ENCODE measurements at places on chromosomes 6 and 20.

GRCh38 chr6:32117461-32117860, 8.3 kb upstream of the TNXB start:
- no peak for DNase-seq

- DNase-seq: no peak
These were observed 156.4 kb upstream of the CARMIL1 start for GRCh38 chr6:25122622-25123237.

GRCh38 chr6:82260997-82261732, 13.6 kb upstream of the IBTK start:
- DNase-seq: no peak

GRCh38 chr6:112800916-112801315, 453.8 kb downstream of the RFPL4B start:
- DNase-seq: no peak

GRCh38 chr20:17227669-17228623, 1.1 kb downstream of the PCSK2 start:
- DNase-seq: no peak

GRCh38 chr20:63567386-63568169, 6.5 kb downstream of the HELZ2 start:
- peak; percentile 63 for DNase-seq

DNA sequence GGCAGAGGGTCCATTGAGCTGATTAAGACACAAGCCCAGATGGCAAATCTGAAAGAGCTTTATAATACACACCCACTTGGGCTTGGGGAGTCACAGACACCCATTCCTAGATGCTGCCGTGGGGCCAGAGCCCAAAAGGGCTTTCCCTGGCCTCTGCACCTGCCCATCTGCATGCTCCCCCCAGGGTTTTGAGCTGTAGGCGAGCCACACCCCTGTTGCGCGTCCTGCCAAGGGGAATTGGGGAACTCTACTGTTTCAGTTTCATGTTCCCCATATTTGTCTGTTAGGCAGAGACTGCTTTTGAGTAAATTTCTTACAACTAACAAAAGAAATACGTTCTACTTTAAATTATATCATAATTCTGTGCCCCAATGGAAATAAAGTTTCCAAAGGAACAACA, 52.9 kb upstream of the FNDC1 start:
- DNase-seq: no peak

- peak; percentile 34 for DNase-seq
These were observed 259.0 kb downstream of the FOXC1 start for GRCh38 chr6:1868561-1869261.

DNA sequence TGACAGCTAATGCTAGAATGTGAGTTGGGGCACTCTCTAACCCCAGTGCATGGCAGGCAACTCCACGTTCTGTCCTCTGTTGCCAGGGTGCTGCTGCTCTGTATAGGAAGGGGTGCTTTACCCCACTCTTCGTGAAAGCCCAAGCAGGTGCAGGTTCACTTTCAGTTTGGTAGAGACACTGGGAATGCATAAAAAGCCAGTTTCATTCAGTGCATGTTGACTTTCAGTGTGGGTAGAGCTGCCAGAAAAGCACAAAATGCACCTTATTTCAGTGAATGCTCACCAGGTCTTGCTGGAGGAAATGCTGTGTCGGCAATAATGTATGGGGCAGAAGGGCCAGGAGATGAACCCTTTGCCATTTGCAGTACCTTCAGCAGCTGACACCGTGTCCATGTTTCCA, 62.1 kb upstream of the ADGRB3 start:
- DNase-seq: no peak

DNA sequence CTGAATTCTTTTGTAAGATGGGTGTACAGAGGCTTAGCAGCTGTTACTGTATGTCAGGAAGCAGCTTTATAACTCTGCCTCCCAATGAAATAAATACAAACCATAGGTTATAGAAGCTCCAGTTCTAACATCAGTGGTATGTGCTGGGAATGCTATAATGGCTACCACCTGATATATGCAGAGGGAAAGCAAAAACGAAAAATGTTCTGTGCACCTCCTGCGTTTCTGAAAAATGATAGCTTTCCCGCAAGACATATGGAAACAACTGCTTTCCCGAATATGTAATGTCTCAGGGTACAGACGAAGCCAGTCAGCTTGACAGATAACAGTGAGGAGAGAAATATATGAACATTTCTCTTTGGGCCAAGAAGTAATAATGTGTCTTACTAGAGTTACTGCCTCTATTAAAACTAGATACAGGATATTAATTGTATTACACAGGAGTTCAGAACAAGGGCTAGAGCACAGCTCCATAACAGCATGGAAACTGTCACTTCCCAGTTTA, 517.0 kb upstream of the NRSN1 start:
- DNase-seq: no peak

DNA sequence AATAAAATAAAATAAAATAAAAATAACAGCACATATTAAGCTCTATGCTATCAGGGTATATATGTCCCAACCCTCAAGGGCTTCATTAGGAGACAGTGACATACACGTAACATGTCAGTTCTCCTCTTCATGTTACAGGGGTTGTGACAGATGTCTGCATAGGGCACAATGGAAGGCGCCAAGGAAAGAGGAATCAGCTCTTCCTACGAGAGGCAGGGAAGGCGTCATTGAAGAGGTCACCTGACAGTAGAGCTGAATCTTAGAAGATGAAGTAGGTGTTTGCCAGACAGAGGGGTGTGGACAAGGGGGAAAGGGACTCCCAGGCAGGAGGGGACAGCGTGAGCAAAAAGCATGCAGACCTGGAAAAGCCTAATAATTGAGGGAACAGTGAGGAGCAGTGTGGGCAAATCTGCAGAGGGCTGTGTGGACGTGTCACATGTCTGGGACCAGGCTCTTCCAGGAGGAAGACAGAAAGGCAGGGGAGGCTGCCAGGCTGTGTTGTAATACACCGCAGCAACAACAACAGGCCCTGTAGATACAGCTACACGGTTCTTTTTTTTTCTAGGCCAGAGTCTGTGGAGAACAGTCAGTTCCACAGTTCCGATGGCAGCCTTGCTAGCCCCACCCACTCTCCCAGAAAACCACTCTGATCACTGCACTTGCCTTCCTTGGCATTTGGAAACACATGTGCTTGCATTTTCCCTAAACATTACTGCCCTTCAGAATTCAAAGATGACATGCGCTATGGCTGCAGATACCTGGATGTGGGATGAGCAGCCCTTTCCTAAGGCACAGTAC, 2.5 kb upstream of the FKBP5 start:
- DNase-seq: no peak

DNA sequence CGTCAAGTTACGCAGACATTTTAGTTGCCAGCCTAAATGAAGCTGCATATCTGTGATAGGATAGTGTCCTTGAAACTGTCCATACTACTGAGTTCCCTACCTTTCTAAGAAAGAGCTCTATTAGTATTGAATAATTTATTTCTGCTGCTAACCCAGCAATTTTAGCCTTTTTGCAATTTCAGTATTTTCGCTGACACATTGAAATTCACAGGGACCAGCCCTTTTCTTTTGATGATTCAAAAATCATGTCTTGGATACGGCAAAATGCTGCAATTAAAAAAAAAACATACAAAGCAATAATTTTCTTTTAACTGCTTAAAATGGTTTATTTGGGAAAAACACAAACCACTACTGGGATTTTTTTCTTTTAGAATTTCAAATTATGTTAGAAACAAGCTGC, 563.3 kb downstream of the TBC1D32 start:
- no peak for DNase-seq

- DNase-seq: no peak
These were observed 114.0 kb upstream of the NEDD9 start for GRCh38 chr6:11346516-11346915.

- DNase-seq: no peak
These were observed 112.1 kb downstream of the ASXL1 start for GRCh38 chr20:32470025-32470861.

DNA sequence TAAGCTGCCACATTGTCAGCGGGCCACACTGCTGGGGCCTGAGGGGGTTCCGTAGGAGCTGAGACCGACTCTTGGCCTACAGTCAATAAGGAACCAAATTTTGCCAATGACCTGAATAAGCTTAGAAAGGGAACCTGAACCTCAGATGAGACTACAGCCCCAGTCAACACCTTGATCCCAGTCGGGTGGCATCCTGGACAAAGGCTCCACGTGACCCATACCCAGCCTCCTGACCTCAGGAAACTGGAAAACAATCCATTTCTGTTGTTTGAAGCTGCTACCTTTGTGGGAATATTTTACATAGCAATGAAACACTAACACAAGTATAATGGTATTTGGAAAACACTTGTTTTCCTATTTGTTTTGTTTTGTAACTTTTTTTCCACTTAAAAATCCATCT, 179.9 kb upstream of the RALGAPA2 start:
- DNase-seq: no peak

- DNase-seq: no peak
These were observed 49.4 kb downstream of the TMEM242 start for GRCh38 chr6:157273756-157274470.

GRCh38 chr20:39839399-39840119, 849.5 kb downstream of the MAFB start:
- no peak for DNase-seq

DNA sequence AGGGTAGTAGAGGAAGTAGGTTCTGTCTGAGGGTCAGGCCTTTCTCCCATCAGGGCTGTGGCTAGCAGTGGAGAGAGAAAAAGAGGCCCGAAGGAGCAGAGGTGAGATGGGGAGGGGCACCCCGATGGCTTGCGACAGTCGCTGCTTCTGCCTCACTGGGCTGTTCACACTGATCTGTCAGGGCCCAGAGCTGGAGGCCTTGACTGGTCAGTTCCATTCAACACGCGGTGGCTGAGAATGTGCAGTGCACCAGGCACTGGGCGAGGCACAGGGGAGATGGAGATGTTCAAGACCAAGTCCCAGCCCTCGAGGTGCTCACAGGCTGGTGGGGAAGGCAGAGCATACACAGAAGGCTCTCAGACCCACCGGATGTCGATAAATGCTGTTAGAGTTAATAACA, 21.4 kb downstream of the SLC12A5 start:
- DNase-seq: no peak

DNA sequence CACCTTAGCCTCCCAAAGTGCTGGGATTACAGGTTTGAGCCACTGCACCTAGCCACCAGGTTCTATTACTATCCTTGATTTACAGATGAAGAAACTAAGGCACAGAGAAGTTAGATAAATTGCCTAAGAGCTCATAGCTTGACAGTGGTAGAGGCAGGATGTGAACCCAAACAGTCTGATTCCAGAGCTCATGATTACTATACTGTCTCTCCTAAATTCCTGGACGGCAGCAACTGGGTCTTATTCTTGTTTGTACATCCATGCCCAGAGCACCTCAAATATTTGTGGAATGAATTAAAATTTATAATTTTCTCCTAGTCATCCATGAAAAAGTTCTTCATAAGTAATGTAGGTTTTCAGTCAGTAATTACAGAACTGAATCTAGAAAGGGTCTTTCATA, 15.1 kb downstream of the PDSS2 start:
- DNase-seq: no peak

DNA sequence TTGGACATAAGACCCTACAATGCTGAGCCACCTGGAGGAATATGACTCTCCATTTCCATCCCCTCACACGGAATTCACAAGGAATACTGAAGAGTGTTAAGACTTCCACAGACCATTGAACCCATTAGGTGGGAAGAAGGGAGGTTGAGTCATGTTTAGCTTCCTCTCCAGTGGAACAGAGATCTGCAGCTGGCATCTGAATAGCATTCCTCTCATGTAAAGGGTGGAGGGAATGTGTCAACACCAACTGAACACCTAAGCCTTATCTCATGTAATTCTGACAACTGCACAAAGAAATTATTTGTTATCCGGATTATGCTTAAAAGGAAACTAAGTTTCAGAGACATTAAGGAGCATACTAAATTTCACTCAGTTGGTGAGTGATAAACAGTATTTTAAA, 705.9 kb downstream of the MAFB start:
- DNase-seq: no peak

GRCh38 chr6:74879976-74880375, 325.9 kb downstream of the COL12A1 start:
- DNase-seq: no peak

GRCh38 chr6:8982668-8983067, 547.3 kb upstream of the SLC35B3 start:
- no peak for DNase-seq

DNA sequence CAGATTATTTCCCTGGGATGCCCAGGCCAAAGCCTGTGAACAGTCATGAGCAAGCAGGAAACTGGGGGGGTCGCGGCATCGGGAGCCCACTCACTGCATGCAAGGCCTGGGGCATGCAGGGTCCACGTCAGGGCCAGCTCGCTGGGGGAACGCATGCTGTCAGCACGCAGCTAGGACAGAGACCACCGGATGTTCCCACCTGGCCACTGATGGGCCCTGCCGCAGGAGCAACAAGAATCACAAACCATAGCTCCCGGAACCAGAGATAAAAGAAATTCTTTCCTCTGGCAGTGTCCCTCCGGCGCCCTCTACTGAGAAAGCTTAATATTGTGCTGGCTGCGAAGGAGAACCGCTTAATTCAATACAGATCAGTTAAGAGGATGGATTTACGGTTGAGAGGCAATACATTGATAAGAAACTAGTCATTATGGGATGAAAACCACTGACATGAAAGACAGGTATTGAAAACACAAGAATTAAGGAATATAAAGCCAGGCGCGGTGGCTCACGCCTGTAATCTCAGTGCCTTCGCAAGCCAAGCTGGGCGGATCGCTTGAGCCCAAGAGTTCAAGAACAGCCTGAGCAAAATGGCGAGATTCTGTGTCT, 32.6 kb downstream of the C6orf15 start:
- no peak for DNase-seq

DNA sequence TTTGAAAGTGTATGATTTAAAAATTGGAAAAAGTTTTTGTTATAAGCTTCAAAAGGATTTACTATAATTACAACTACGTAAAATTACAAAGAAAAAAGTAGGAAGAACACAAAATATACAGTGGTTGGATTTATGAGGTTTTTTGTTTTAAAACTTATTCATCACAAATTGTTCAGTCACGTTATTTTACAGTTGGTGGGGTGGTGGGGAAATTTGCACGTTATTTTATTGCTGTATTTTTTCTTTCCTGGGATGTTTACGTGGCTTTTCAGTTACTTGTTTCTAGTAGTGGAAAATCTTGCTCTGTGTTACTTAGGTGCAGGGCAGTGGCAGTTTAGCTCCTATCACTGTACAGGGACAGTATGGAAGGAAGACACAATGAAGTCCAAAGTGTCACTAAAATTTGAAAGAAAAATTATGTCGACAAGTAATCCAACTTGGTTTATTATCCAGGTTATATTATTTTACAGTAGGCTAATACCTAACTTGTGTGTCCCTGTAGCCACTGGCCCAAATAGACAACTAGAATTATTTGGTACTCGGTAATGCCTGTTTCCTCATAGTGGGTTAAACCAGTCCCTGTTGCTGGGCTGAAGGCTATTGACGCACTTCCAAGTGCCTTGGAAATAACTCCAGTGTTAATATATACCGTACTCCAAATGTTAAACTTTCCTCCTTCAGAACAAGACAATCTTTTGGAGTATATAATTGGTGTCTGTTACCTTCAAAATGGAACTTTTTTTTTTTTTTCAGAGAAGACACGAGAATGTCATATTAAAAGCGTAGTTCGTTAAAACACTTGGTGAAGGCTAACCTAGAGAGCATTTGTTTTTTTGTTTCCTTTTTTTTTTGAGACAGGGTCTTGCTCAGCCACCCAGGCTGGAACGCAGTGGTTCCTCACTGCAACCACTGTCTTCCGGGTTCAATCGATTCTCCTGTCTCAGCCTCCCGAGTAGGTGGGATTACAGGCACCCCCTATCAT, 4.6 kb downstream of the JARID2 start:
- DNase-seq: no peak

- no peak for DNase-seq
These were observed 151.5 kb upstream of the CDYL start for GRCh38 chr6:4624726-4625125.

Measured in GM12864 (cell line).